ENCODE measurements at places on chromosomes 2 and 18.

GRCh38 chr2:190093793-190094192 is 31.3 kb upstream of the MSTN start:
- DNase-seq = no peak

GRCh38 chr2:173090973-173091660 is 15.5 kb downstream of the MAP3K20 start:
- DNase-seq = no peak

- DNase-seq = peak; percentile 70
Measured at GRCh38 chr2:54092940-54093339, 22.5 kb upstream of the ACYP2 start.

DNA sequence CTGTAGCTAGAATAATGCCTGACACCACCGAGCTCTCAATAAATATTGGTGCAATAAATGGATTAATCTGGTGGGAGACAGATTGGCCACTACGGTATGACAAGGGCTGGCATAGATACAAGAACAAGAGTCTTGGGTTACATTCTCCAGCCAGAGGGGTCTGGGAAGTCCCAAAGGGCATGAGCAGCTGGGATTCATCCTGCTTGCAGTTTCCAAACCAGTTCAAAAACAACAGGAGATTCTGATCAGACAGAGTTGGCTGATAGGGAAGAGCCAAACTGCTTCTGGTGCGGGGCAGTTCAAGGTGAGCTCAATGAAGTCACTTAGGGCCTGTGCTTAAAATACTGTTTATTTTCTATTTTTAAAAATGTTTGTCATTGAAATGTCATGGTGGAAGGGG is 266.9 kb downstream of the TNS1 start:
- DNase-seq = no peak

- DNase-seq = no peak
Measured at GRCh38 chr2:111704246-111704645, 179.7 kb downstream of the ANAPC1 start.

DNA sequence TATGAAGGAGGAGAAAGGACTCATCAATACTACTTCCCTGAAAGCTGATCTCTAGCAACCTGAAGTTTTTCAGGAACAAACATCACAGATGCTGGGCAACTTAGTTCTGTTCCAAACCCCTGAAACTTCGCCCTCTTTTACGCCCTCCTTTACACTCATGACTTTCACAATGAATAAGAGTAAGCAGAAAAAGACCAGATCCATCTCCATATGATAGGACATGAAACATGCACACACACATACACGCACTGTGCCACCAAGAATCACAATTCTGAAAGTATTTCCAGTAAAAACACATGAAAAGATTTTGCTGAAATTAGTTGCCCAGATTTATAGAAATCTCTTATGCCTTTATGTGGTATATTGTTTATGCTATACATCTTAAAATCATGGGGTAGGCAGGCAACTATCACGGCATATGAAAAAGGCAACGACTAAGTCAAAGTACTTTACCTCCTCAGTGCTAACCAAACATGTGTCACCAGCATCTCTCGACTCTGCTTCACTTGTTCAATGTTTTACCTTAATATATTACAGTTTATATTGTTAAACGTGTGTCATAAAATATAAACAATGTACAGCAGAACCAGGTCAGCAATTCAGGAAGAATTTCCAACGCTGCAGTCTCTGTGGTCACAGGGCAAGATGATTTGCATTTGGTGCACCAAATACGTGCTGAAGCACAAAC is 47.8 kb downstream of the NHEJ1 start:
- no peak for DNase-seq

DNA sequence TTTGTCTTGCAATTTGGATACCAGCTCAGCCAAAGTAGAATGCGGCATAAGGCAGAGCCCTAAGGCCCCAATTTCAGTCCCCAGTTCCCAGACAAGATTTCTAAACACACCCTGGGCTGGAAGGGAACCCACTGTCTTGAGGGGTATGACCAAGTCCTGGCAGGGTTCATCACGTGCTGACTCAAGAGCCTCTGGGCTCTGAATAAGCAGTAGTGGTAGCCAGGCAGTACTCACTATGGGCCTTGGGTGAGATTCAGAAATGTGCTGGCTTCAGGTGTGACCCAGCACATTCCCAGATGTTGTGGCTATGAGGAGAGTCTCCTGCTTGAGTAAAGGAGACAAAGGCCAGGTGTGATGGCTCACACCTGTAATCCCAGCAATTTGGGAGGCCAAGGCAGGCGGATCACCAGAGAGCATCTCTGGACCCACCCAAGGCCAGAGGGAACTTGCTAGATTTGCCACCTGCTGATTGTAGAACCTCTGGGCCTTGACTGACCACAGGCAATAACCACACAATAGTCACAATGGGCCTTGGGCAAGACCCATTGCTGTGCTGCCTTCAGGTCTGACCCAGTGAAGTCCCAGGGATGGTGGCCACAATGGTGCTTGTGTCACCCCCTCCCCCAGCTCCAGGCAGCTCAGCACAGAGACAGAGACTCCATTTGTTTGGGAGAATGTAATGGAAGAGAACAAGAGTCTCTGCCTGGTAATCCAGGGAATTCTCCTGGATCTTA is 74.9 kb downstream of the ATL2 start:
- no peak for DNase-seq

DNA sequence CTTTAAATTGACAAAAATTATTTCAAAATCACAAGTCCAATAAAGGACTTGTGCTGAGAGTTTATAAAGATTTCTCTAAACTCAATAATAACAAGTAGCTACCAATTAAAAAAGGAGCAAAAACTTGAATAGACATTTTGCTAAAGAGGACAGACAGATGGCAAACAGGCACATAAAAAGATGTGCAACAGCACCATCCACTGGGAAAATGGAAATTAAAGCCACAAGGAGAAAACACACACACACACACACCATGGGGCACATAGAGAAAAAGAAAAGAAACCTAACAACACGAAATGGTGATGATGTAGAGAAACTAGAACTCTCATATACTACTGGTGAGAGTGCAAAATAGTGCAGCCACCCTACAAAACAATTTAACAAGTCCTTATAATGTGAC is 12.6 kb upstream of the SLC9A4 start:
- no peak for DNase-seq

GRCh38 chr2:159890551-159891266 is 92.7 kb upstream of the CD302 start:
- DNase-seq = no peak

DNA sequence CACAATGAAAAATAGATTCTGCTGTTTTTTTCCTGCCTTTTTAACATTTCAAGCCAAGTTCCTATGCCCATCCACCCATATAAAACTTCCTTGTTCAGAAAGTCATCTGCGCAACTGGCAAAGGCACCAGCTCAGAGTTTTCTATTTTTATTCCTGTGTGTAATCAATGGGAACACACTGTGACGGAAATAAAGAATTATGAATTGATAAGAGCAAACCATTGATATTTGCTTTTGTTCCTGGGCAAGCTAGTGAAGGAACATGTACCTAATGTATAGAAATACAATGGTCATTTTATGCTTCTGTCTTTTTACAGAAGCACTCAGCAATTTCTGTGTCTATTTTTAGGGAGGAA is 30.8 kb upstream of the AAK1 start:
- no peak for DNase-seq

DNA sequence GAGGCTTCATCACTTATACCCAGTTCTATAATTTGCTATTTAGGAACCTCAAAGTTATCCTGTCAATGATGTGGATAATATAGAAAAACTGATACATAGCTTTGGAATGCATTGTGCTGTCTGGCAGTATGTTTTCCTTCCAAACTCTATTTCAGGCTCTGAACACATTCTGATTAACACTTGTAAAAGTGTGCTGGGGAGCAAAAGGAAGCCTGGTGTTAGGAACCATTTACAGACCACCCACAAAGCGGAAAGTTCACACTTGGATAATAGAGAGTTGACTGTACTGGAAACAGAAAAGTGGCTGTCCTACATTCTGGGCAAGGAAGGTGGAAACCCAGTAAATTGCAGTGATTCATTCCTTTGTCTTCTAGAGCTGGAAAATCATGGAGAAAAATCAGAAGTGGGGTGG is 114.5 kb upstream of the ZFP36L2 start:
- DNase-seq = no peak

DNA sequence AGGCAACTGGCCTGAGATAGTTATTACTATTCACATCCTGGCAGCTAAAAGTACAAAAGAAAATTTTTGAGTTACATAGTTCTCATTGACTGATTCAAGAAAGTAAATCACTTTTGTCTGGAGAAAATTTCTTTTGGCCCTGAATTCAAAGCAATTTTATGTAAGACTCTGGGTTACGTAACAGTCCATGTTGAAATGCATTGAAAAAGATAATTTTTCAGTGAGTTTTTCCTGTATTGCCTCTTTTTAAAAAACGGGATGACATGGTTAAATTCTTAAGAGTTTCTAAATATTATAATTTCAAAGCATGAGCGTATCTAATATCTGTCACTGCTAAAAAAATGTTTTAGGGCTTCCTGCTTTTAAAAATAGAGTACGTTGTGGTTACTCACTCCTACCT is 72.7 kb downstream of the ANKRD12 start:
- no peak for DNase-seq

GRCh38 chr2:37625796-37626571 is 45.5 kb downstream of the CDC42EP3 start:
- DNase-seq = no peak

- DNase-seq = peak; percentile 35
Measured at GRCh38 chr18:9184998-9185613, 48.5 kb downstream of the ANKRD12 start.

DNA sequence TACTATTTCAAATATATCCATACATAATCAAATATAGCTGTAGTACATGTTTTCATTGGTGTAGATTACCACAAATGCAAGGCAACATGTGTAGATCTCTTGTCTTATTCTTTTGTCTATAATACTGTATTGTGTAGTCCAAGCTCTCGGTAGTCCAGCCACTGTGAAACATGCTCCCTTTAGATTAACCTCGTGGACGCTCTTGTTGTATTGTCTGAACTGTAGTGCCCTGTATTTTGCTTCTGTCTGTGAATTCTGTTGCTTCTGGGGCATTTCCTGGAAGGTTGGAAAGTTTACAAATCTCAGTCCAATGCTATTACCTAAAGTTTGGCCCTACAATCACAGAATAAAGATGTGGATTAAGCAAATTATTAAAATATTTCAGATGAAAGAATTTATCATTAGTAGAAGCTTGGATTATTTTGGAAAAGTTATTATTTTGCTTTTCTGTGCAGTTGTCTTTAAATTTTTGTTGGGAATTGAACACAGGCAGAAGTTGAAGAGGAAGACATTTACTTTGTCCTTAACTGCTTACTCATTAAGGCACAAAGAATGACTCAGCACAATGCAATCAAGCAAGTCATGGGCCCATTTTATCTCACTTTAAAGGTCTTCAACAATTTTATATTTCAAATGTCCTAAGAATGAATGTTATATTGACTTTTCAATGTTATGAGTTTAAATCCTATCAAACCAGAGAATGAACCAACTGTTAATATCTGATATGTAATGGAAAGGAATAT is 103.4 kb upstream of the CAVIN2 start:
- no peak for DNase-seq

- no peak for DNase-seq
Measured at GRCh38 chr2:1964659-1965058, 220.3 kb upstream of the PXDN start.

DNA sequence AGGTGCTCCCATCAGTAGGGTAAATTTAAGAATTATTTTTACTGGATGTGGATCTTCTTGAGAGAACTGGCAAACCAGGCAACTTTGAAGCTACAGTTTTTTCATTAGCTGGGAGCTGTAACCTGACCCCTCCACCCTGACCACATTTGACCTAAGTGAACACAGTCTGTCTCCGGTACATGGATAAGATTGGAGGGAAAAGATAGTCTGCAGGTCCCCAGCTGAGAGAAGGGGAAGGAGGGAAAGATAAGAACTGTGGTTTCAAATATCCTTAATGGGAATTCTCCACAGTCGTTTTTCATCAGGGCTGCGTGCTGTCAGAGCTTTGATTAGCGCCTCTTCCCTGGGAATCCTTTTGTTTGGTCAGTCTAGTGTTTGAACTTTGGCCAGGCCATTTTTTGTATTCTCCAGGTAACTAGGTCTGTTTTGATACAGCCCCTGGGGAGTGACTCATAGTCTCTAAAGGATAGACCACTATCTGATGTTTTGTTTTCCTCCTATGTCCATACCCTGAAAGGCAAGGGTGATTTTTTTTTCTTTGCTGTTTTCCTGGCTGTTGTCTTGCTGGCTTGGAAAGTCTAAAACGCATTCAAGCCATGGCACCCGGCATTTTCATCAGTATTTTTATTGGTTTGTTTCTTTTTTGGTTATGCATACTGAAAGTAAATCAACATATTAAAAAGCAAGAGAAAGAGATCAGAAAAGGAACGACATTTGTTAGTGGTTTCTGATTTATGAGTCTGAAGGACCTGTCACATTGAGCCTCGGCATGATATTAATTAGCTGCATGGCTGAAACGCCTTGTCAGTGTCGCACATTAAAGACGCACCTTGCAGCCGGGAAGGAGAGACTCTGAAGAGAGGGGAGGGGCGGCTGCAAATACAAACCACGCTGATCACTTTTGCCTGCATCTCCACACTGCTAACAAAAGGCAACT is 183.4 kb upstream of the FN1 start:
- DNase-seq = no peak

DNA sequence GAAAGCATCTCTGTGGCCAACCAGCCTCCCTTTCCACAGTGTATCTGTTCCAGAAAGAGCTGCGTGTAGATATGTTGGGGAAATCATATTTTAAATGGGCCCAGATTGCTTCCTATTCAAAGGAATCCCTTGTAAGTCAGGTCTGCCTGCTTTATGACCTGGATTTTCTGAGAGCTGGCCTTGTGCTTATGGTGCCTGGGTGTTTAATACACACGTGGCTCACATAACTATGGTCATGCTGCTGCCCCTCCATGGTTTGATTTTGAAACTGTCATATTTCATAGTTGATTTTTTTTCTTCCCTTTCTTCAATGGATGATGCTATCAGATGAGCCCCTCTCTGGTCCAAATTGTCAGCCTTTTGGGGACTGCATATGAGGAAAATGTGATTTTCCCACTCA is 111.5 kb upstream of the CNGA3 start:
- DNase-seq = peak; percentile 13

GRCh38 chr2:225400060-225400511 is 576 bp downstream of the NYAP2 start:
- peak; percentile 6 for DNase-seq

DNA sequence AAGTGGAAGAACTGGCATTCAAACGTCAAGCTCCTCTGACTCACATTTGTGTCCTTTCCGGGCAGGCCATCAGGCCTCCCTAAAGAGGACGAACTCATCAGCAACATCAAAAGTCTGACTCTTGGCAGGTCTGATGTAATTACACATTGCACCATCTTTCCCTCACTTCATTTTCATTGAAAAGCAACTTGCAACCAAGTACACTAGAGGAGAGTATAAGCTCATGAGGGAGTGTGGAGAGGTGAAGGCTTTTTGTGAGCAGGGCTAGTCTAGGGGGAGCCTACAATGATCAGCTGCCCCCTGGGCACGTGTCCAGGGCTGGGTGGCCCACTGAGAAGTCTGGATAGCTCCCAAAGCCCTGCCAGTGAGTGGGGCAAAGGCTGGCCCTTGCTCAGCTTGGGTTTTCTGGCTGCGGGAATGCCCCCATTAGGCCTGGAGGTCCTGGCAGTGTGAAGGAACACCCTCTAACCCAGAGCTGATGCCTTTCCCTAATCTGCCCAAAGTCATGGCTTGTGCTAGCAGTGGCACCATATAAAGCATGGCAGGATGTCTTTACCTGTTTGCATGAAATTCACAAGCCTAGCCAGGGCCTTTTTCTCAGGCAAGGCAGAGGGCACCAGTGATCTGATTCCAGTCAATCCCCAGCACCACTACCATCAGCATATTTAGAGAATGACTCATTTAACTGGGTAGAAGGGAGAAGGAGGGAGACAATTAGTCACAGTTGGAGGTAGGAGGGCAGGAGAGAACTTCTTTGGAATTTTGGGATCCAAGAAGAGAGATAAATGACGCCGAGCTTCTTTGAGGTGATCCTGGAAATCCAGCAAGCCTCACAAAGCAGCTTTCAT is 8.5 kb upstream of the DAW1 start:
- no peak for DNase-seq

Data from NAMALWA (cell line).